Panc1 (cell line): ENCODE measurements at places on chromosomes 11 and 22. TPM values are rescaled to one million over a fixed set of nuclear protein-coding genes. Genes with fewer than 3 reads are reported as not detected.

IL18 gene
- total RNA-seq, result 22.5 TPM

MRGPRE gene
- total RNA-seq, result 0.13 TPM

RFPL1 gene
- not detected for total RNA-seq

LRRC32 gene
- 0.15 TPM for total RNA-seq

FGF3 gene
- not detected for total RNA-seq

MS4A6E gene
- not detected for total RNA-seq

CEP126 gene
- 6.6 TPM for total RNA-seq

DNA sequence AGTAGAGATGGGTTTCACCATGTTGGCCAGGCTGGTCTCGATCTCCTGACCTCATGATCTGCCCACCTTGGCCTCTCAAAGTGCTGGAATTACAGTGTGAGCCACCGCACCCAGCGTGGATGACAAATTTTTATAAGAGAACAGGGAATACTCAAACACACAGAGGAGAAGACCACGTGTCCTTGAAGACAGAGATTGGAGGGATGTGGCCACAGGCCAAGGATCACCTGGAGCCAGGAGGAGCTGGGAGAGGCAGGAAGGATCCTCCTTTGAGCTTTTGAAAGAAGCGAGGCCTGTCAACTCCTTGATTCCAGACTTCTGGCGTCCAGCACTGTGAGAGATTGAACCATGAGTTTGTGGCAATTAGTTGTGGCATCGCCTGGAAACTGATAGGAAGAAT lies 1049.5 kb downstream of the TBC1D22A start:
- no peak overlapping the region for H3K4me3 ChIP-seq
- no peaks in the 10 kb centered on the region for H3K4me1 ChIP-seq
- H3K36me3 ChIP-seq, result no peaks in the 10 kb centered on the region
- DNase-seq, result no peak
- H3K27me3 ChIP-seq, result no peaks in the 10 kb centered on the region
- no peak overlapping the region for H3K27ac ChIP-seq

DNA sequence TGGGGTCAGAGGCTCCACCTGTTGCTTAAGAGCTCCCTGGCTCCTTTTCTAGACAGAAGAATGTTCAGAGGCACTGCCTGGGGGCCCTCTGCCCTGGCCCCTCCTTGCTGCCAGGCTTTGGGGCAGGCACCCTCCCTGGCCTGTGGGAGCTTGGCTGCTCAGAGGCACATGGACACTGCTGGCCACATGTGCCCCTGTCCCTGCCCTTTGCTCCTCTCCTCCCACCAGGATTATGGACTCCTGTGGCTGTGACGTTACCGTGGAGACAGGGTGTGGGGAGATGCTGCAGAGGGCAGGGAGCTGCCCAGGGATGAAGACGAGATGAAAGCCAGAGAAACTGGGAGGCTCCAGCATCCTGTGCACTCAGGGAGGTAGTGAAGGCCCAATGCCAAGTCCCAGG lies 14.7 kb downstream of the DRD2 start:
- H3K27me3 ChIP-seq, result no peaks in the 10 kb centered on the region
- no peak for DNase-seq
- H3K4me1 ChIP-seq, result no peaks in the 10 kb centered on the region
- no peak overlapping the region for H3K27ac ChIP-seq
- no peak overlapping the region for H3K4me3 ChIP-seq

DNA sequence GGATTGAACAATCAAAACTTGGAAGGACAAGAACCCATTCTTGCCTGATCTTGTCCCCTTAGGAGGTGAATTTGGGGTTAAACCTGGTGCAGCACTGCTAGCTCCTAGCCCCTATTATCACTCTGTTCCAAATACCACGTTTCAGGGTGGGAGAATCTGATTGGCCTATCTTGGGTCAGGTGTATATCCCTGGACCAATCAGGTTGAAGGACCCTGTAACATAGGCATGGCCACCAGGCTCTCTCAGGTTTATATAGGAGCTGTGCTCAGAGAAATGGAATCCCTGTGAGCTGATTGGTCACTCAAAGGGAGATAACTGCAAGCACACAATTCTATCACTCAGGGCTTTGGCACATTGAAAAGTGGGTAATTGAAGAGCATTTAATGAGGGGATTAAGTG lies 26.6 kb upstream of the AMPD3 start:
- no peaks in the 10 kb centered on the region for H3K36me3 ChIP-seq
- H3K27me3 ChIP-seq, result peaks cover 3% of the 10 kb centered on the region; the same call in 1 of the 2 replicates
- H3K27ac ChIP-seq, result no peak overlapping the region
- H3K4me3 ChIP-seq, result no peak overlapping the region

DNA sequence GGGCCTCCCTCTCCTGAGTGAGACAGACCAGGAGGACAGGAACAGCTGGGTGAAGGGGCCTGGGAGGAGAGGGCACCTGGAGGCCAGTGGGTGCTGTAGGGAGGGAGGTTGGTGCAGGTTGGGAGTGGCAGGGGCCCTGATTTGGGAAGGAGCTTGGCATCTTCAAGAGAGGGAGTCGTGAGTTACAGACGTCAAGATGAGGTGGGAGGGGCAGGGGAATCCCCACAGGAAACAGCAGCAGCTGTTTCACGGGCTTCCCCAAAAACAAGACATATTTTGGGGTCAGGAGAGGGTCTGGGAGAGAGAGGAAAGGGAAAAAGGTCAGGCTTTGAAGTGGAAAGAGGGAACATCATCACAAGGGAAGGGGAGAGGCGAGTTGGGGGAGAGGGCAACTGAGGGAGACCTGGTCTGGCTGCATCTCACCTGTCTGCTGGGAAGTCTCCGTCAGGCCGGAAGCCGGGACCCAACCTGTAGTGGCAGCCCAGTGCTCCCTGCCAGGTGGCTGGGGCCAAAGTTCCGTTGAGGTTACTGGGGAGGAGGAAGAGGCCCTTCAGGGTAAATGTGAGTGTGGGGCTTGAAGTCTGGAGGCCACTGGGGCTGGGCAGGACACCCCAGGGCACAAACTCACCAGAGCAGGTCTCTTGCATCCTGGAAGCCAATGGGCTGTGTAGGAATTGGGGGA lies 4.4 kb downstream of the NAALADL1 start:
- no peaks in the 10 kb centered on the region for H3K4me1 ChIP-seq
- H3K36me3 ChIP-seq, result no peaks in the 10 kb centered on the region
- no peaks in the 10 kb centered on the region for H3K27me3 ChIP-seq
- no peak overlapping the region for H3K4me3 ChIP-seq

DNA sequence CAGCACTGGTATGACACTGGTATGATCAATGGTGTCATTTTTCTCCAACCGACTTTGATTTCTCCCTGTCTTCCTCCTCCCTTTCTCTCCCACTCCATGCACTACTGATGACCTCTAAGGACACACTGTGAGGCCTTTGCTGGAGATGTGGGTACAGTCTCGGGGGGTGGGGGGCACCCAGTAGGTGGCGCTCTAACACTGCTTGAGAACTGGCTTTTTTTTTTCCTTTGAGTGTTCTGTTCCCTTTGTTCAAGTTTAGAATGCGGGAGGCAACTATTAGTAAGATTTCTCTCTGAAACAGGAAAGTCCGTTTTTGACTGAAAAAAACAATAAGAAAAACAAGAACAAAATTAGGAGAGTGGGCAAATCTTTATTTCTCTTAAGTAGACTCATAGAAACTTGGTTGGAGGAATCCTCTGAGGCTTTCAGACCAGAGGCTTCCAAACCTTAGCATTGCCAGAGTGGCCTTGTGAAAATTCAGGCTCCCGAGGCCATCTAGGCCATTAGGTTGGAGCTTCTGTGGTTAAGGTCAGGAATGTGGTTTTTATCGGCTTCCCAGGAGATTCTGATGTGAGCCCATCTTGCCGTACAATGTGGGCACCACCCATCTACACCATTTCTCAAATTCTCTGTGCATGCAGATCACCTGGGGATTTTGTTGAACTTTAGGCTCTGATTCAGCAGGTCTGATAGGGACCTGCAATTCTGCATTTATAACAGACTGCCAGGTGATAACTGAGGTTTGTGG lies 43.2 kb downstream of the PANX1 start:
- no peak overlapping the region for H3K27ac ChIP-seq
- H3K4me1 ChIP-seq, result no peaks in the 10 kb centered on the region
- H3K27me3 ChIP-seq, result no peaks in the 10 kb centered on the region
- no peaks in the 10 kb centered on the region for H3K36me3 ChIP-seq
- DNase-seq, result peak; percentile 8
- no peak overlapping the region for H3K4me3 ChIP-seq

- H3K4me3 ChIP-seq, result no peak overlapping the region
- no peak overlapping the region for H3K27ac ChIP-seq
- no peaks in the 10 kb centered on the region for H3K27me3 ChIP-seq
- DNase-seq, result no peak
- no peaks in the 10 kb centered on the region for H3K36me3 ChIP-seq
- H3K4me1 ChIP-seq, result no peaks in the 10 kb centered on the region
These were observed 55.3 kb downstream of the NFAM1 start for GRCh38 chr22:42376711-42377554.

- H3K36me3 ChIP-seq, result no peaks in the 10 kb centered on the region
- peaks cover 3% of the 10 kb centered on the region; the same call in 1 of the 2 replicates for H3K4me1 ChIP-seq
- no peaks in the 10 kb centered on the region for H3K27me3 ChIP-seq
- no peak overlapping the region for H3K27ac ChIP-seq
These were observed 128.2 kb downstream of the ST3GAL4 start for GRCh38 chr11:126483621-126484195.

DNA sequence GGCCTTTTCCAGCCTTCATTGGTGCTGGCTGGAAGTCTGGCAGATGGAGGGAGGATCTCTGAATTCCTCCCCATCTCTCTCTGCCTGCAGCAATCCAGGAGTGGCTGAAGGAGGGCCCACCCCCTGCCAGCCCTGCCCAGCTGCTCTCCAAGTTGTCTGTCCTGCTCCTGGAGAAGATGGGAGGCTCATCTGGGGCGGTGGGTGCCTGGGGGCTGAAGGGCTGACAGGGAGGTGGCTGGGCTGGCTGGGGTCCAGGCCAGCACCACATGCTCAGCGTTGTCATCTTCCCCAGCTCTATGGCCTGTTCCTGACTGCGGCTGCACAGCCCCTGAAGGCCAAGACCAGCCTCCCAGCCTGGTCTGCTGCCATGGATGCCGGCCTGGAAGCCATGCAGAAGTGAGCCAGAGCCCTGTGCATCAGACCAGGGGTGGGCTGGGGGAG lies 12.2 kb downstream of the TKFC start:
- H3K4me3 ChIP-seq, result no peak overlapping the region
- DNase-seq, result no peak
- H3K4me1 ChIP-seq, result no peaks in the 10 kb centered on the region; the same call in 1 of the 2 replicates
- no peak overlapping the region for H3K27ac ChIP-seq

DNA sequence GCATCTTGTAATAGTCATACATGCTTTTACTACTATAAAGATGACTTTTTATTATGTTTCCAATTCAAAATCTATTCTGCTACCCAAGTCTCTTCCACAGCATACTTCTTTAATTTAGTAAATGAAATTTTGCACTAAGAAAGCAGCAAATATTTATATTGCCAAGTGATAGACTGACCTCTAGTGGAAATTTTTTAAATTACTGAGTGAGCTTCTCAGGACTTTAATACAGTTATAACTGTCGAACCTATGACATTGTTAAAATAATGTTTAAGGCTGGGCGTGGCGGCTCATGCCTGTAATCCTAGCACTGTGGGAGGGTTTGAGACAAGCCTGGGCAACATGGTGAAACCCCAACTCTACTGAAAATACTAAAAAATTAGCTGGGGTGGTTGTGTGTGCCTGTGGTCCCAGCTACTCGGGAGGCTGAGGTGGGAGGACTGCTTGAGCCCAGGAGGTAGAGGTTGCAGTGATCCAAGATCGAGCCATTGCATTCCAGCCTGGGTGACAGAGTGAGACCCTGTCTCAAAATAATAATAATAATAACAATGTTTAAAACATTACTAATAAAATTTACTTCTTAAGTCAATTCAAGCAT lies 27.3 kb downstream of the STK33 start:
- peak; percentile 50 for DNase-seq
- peaks cover 34% of the 10 kb centered on the region for H3K27me3 ChIP-seq
- no peak overlapping the region for H3K4me3 ChIP-seq
- no peak overlapping the region for H3K27ac ChIP-seq

DNA sequence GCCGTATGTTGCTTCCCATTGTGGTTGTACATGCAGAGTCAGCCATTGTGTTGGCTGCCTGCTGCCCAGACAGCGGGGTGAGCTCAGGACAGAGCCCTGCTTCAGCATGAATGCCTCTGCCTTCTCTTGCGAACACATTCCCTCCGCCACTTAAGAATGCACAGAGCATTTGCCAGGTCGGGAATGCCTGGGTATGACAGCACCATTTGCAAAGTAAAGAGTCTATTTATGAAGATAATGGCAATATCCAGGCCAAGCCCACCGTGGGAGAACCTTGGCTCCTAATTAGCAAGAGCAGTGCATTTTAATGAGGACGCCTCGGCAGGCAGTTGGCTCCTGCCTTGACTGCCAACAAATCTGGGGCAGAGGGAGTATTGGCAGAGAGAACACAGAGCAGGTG lies 62.5 kb upstream of the SORL1 start:
- no peak overlapping the region for H3K27ac ChIP-seq
- no peak for DNase-seq
- H3K36me3 ChIP-seq, result no peaks in the 10 kb centered on the region
- H3K27me3 ChIP-seq, result peaks cover 2% of the 10 kb centered on the region

- H3K27ac ChIP-seq, result peak overlapping the region; percentile 7; the same call in 1 of the 2 replicates
- H3K4me1 ChIP-seq, result peaks cover 23% of the 10 kb centered on the region
- no peaks in the 10 kb centered on the region for H3K36me3 ChIP-seq
These were observed 27.0 kb upstream of the SCGB1A1 start for GRCh38 chr11:62391642-62392425.

DNA sequence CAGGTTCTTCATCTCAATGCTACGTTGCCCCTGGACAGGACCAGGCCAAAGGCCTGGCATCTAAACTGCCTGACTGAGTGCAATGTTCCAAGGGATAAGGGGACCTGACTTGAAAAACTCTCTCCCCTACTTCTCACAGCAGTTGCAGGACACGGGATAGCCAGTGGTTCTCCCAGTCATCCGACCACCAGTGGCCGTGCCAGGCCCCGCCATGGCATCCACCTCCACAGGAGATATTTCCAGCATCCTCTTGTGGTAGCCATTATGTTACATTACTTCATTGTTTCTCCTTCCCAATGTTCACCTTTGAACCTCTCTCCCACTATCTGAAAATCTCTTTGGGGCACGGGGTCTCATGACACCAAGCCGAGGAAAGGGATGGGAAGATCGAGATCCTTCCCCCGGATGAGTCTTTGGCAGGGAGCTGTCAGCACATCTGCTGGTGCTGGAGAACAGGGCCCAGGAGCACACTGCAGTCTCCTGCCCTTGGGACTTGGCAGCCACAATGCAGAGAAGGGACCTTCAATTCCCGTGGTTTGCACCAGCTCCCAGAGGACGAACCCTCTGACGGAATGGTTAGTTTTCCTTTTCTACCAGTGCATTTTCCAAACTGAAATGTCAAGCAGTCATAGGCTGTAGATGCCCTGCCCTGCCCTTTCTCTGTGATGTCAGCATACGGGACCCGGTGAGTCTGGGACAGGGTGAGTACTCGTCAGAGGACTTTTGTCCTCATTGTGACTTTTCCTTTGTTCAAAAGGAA lies 121.2 kb downstream of the ETS1 start:
- no peak overlapping the region for H3K4me3 ChIP-seq
- no peaks in the 10 kb centered on the region for H3K27me3 ChIP-seq
- peaks cover 13% of the 10 kb centered on the region for H3K4me1 ChIP-seq
- DNase-seq, result no peak
- no peak overlapping the region for H3K27ac ChIP-seq

- no peaks in the 10 kb centered on the region for H3K27me3 ChIP-seq
- no peak for DNase-seq
- H3K36me3 ChIP-seq, result no peaks in the 10 kb centered on the region
- H3K4me3 ChIP-seq, result no peak overlapping the region
- H3K4me1 ChIP-seq, result peaks cover 23% of the 10 kb centered on the region; the same call in 1 of the 2 replicates
These were observed 22.0 kb downstream of the FZD4 start for GRCh38 chr11:86932924-86933875.
